ENCODE measurements at places on chromosomes 3 and 15.
A peak's percentile ranks its signal among the peaks of the same experiment; 100 is the strongest.

- DNase-seq: no peak
These were observed 516.8 kb upstream of the PROK2 start for GRCh38 chr3:72301779-72302178.

DNA sequence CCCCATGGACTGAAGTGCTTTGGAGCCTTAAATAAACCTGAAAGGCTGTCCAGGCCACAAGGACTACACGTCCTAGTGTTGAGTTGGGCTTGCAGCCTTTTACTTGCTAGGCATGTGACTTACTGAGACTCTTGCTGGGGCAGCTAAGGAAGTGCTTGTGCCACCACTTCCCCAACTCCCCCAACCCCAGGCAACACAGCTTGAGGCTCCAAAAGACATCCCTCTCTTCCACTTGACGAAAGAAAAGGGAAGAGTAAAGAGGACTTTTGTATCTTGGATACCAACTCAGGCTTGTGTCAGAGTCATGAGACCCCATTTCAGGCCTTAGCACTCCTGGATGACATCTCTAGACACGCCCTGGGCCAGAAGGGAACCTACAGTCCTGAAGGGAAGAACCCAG lies 109.8 kb downstream of the XRN1 start:
- DNase-seq: peak; percentile 95

DNA sequence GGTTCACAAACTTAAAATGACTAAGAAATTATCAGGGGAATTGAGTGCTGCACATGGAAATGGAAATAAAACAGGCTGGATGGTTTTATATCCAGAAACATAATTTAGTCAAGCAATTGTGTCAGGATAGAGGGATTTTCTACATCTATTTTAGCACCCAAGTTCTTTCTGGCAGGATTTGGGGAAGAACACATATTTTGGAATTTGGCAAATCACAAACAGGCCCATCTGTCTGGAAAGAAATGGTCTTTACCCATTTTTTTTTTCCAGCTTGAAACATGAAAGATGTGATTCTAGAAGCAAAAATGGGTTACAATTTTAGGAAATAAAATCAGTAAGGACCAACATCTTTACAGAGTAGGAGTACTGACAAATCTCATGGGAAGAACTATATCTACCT lies 14.4 kb upstream of the UNC13C start:
- DNase-seq: no peak

DNA sequence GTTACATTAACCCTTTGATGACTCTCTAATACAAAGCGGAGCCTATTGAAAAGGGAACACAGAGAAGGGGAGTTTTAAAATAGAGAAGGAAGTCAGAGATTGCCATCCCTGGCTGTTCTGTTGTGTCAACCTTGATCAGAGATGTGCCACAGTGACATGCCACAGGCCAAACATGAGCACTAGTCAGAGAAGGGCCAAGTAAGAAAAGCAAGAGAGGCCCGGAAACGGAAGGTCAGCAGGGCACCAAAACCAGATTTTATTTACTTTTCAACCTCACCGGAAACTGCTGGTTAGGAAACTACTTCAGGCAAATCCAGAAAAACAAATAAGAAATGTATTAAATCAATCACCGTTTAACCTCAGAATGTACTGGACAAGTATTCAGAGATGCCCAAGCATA lies 171.8 kb downstream of the ALCAM start:
- no peak for DNase-seq

- DNase-seq: no peak
These were observed 61.1 kb downstream of the SLC12A8 start for GRCh38 chr3:125151442-125151817.

- DNase-seq: no peak
These were observed 296.0 kb upstream of the MDFIC2 start for GRCh38 chr3:70608434-70608833.

DNA sequence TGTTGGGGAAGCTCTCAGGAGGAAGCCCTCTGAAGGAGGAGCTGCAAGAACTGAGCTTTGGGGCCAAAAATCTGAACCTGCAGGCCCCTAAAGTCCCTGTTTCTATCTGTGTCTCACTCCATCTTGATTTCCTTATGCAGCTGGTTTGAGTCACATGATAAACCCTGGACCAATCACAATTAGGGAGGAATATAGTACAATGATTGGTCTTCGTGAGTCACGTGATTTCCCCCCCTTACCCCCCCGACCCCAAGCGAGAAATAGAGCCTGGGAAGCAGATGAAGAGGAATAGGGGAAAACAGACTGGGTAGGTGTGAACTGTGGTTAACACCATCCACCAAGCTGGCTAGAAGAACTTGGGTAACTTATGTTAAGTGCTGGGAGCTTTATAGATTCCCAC lies 12.9 kb downstream of the CRABP1 start:
- DNase-seq: no peak

DNA sequence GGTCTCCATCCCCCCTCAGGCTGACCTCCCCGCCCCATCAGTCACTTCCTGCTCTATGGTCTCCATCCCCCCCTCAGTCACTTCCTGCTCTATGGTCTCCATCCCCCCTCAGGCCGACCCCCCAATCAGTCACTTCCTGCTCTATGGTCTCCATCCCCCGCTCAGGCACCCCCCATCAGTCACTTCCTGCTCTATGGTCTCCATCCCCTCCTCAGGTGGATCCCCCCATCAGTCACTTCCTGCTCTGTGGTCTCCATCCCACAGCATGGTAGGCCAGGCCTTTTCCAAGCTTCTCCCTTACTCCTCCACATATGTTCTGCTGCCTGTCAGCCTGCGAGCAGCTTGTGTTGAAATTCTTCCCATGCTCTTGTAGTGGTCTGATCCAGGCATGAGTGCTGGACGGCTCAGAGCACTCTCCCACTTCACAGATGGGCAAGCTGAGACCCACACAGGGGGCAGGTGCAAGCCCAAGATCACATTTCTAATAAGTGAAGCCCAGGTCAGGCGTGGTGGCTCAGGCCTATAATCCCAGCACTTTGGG lies 36.8 kb downstream of the BDH1 start:
- DNase-seq: peak; percentile 6

DNA sequence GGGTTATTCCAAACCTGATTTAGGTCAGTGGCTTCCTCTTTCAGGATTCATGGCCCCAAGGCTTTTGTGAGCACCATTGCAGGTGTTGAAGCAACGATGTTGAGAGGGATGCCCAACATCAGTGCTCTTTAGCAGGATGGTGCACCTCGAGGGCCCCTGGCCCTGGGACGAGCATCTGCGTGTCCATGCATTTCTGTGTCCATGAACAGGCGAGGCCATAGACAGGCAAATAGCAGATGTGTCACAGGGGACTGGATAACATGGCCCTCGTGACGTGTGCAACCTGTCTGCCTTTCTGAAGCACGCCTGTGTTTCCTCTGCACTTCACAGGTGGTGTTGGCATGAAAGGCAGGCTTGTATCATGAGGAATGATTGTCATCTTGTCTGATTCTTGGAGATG lies 132.3 kb downstream of the SNRPN start:
- no peak for DNase-seq
